ENCODE measurements at places on chromosomes 11 and 22. TPM values are rescaled to one million over a fixed set of nuclear protein-coding genes. Genes with fewer than 3 reads are reported as not detected.

DNA sequence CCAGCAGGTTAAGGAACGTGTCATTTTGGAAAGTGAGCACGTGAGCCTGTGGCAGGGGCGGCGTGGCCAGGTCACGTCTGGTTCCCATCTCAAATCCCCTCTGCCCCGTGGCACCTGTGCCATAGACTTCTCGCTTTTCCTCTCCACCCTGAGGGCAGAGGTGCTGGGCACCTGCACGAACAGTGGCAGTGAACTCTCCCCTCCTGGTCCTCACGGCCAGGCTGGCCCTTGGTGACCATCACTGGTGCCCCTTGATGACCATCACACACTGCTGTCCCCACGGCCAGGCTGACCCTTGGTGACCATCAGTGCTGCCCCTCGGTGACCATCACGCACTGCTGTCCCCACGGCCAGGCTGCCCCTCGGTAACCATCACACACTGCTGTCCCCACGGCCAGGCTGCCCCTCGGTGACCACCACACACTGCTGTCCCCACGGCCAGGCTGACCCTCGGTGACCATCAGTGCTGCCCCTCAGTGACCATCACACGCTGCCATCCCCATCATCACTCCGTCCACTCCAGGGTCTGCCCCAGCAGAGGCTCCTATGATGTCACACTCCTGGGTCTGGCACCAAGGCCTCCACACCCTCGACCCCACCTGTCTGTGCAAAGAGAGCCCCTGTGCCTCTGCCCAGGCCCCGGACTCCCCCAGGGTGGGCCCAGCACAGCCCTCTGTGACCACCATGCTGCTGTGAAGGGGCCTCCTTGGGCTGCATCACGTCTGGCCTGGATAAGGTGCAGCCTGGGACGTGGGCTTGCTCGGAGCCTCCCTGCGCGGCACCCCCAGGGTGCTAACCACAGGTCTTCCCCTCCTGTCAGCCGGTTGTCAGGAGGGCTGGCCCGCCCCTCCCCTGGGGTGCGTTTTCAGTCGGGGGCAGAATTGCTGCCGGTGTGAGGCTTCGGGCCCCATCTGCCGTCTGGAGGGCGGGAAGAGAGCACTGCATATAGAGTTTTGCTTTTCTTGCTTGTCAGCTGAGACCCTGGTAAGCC is 738.6 kb downstream of the BRD1 start:
- H3K4me1 ChIP-seq: no peaks in the 10 kb centered on the region
- H3K27ac ChIP-seq: no peak overlapping the region
- peaks cover 15% of the 10 kb centered on the region for H3K27me3 ChIP-seq
- H3K36me3 ChIP-seq: no peaks in the 10 kb centered on the region
- DNase-seq: no peak

DNA sequence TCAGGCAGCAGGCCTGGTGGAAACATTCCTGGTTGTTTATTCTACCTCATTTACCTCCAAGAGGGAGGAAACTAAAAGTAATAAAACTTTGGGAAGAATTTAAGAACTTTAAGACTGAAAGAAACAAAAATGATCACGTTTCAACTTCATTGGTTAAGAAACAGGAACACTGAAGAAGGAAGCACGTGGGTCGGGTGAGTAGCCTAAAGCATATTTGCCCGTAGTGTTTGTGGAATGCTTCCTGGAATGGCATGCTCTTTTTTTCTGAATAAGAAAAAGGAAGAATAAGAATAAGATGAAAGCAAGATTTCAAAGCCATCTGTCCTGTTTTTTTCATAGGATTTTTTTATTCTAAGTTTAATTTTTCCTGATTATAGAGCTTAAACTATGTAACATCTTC is 83.1 kb downstream of the WNT11 start:
- no peaks in the 10 kb centered on the region for H3K4me1 ChIP-seq
- no peak for DNase-seq
- H3K27ac ChIP-seq: no peak overlapping the region

- H3K4me3 ChIP-seq: peak overlapping the region; percentile 47
- no peaks in the 10 kb centered on the region for H3K27me3 ChIP-seq
- H3K27ac ChIP-seq: peak overlapping the region; percentile 92
- H3K36me3 ChIP-seq: no peaks in the 10 kb centered on the region
- peaks cover 31% of the 10 kb centered on the region for H3K4me1 ChIP-seq
Observed at GRCh38 chr11:404551-405264, 10.1 kb downstream of the SIGIRR start.

GRCh38 chr11:69296890-69297786 is 3.2 kb downstream of the MYEOV start:
- peak overlapping the region; percentile 64 for H3K4me3 ChIP-seq
- peak overlapping the region; percentile 93 for H3K27ac ChIP-seq
- H3K36me3 ChIP-seq: no peaks in the 10 kb centered on the region
- peak; percentile 64 for DNase-seq
- peaks cover 56% of the 10 kb centered on the region for H3K4me1 ChIP-seq
- no peaks in the 10 kb centered on the region for H3K27me3 ChIP-seq

- no peaks in the 10 kb centered on the region for H3K4me1 ChIP-seq
- H3K27ac ChIP-seq: no peak overlapping the region
- peaks cover 8% of the 10 kb centered on the region for H3K27me3 ChIP-seq
- no peaks in the 10 kb centered on the region for H3K36me3 ChIP-seq
Observed at GRCh38 chr11:20020198-20020597, 140.1 kb downstream of the DBX1 start.

DNA sequence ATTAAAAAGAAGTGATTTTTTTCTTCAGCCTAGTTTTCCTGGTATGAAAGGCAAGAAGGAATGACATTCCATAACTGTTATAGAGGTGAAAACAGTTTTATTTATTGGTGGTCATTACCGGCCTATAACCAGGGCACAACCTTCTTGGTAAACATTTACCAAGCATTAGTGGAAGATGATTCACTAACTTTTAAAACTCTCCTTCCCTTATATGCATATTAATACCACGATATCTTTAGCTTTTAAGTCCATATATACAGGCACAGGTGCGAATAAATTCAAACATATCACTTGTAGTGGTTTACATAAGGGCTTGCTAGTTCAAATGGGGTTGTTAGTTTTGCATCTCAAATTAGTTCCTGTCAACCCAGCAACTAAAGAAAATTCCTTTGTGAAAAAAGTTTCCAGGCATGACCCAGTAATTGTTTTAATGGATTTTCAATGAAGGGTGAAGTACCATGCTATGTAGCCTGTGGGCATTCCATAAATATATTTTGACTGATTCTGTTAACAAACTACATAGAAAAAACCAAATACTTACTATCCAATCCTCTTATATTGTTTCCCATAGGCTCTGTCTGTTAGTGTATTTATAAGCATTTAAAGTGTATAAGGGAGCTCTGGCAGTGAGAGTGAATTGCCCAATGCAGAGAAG is 30.6 kb upstream of the ROBO3 start:
- H3K27ac ChIP-seq: no peak overlapping the region
- peaks cover 37% of the 10 kb centered on the region for H3K27me3 ChIP-seq
- H3K4me3 ChIP-seq: no peak overlapping the region
- H3K36me3 ChIP-seq: no peaks in the 10 kb centered on the region

GRCh38 chr11:77353131-77353530 is 51.6 kb upstream of the GDPD4 start:
- no peak overlapping the region for H3K4me3 ChIP-seq
- DNase-seq: no peak
- H3K4me1 ChIP-seq: no peaks in the 10 kb centered on the region
- no peaks in the 10 kb centered on the region for H3K36me3 ChIP-seq

GRCh38 chr22:49161002-49161850 is 666.4 kb downstream of the BRD1 start:
- H3K4me1 ChIP-seq: no peaks in the 10 kb centered on the region
- DNase-seq: no peak
- peaks cover 35% of the 10 kb centered on the region for H3K27me3 ChIP-seq
- no peaks in the 10 kb centered on the region for H3K36me3 ChIP-seq
- H3K27ac ChIP-seq: no peak overlapping the region

DNA sequence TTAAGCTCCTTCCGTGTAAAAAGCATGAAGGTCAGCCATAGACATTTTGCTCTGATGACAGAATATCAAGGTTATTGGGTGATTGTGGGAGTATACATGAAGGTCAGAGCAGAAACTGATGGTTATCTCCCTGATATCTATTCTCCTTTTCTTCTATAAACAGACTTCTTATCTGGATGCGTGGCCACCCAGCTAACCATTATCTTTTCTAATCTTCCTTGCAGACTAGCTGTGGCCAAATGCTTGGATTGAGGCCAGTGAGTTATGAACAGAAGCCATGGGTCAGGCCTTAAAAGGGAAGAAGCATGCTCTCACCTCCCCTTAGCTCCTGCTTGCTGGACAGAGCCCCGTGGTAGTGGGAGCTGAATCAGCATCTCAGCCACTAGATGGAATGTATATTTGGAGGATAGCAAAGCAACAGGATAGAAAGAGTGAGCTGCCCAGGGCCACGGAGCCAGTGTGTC is 31.3 kb upstream of the LRRC55 start:
- H3K4me1 ChIP-seq: no peaks in the 10 kb centered on the region
- H3K4me3 ChIP-seq: no peak overlapping the region
- H3K36me3 ChIP-seq: no peaks in the 10 kb centered on the region
- DNase-seq: no peak
- H3K27me3 ChIP-seq: peaks cover 39% of the 10 kb centered on the region

DNA sequence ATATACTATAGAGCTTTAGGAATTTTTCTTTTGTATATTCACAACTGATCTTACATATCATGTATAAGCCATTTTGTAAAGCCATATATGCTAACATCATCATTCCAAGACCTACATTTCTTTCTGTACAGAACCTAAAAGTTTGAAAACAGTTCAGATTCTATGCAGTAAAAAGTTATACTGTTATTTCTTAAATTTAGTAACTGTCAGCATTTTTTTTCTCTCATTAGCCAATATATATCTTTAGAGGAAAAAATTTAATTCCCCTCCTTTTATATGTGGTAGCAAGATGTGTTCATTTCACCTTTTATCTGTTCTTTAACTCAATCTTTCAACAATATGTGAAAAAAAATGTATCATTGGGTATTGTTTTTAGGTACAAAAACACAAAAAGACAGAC is 120.4 kb upstream of the TP53AIP1 start:
- peaks cover 21% of the 10 kb centered on the region for H3K36me3 ChIP-seq
- no peaks in the 10 kb centered on the region for H3K4me1 ChIP-seq
- no peak overlapping the region for H3K27ac ChIP-seq
- DNase-seq: no peak
- no peaks in the 10 kb centered on the region for H3K27me3 ChIP-seq

- H3K4me1 ChIP-seq: peaks cover 8% of the 10 kb centered on the region
- H3K4me3 ChIP-seq: no peak overlapping the region
- DNase-seq: no peak
- peaks cover 1% of the 10 kb centered on the region for H3K27me3 ChIP-seq
Observed at GRCh38 chr11:67002297-67002913, 20.5 kb upstream of the SYT12 start.

GRCh38 chr11:100151944-100152343 is 535.1 kb upstream of the ARHGAP42 start:
- no peak overlapping the region for H3K4me3 ChIP-seq
- H3K36me3 ChIP-seq: no peaks in the 10 kb centered on the region
- H3K27ac ChIP-seq: no peak overlapping the region
- no peaks in the 10 kb centered on the region for H3K4me1 ChIP-seq

GRCh38 chr11:72833083-72833733 is 19.0 kb downstream of the ATG16L2 start:
- no peak overlapping the region for H3K4me3 ChIP-seq
- H3K27me3 ChIP-seq: no peaks in the 10 kb centered on the region
- no peak for DNase-seq
- peak overlapping the region; percentile 77 for H3K27ac ChIP-seq
- peaks cover 17% of the 10 kb centered on the region for H3K4me1 ChIP-seq

DNA sequence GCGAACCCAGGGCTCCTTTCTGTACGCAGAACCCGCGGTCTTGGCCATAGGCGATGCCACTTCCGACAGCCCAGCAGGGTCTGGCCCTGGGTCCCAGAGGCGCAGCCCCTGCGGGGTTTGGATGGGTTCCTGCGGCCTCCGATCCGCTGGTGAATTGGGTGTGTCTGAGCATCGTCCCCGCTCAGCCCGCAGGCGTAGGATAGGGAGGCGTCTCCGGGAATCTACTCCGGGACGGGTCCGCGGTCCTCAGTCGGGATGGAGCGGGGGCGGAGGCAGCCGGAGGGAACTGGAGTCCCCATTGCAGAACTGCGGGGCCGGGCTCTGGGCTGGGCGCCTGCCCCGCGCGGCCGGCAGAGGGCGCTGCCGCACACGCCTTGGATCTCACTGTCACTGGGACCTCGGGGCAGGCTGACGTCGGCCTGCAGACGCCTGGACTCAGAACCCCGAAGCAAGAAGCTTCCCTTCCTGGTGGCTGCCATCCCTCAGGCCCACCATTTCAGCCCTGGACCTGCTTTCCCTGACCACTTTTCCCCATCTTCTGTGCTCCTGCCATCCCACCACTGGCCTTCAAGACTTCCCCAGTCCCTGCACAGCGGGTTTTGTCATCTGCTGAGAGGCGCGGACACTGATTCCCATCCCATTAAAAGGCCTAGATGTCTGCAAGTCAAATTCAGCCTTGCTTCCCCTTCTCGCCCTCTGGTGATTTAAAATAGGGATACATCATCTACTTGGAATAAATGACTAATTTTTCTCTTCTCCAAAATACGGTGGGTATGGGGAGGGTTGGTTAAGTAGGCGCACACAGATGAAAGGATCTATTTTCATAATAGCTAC is 38.3 kb upstream of the CREB3L1 start:
- DNase-seq: peak; percentile 63
- no peak overlapping the region for H3K27ac ChIP-seq
- H3K4me1 ChIP-seq: peaks cover 33% of the 10 kb centered on the region
- H3K4me3 ChIP-seq: peak overlapping the region; percentile 79

DNA sequence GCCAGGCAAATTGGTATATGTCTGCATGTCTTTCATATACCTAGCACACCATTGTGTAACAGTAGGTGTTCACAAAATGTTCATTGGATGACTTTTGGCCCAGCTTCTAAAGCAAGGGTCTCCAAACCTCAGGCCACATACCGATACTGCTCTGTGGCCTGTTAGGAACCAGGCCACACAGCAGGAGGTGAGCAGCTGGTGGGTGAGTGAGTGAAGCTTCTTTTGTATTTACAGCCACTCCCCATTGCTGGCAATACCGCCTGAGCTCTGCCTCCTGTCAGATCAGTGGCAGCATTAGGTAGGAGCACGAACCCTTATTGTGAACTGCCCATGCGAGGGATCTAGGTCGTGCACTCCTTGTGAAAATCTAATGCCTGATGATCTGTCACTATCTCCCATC is 836.6 kb downstream of the NTM start:
- no peak overlapping the region for H3K27ac ChIP-seq
- no peaks in the 10 kb centered on the region for H3K27me3 ChIP-seq
- DNase-seq: no peak
- no peak overlapping the region for H3K4me3 ChIP-seq
- H3K36me3 ChIP-seq: no peaks in the 10 kb centered on the region
- no peaks in the 10 kb centered on the region for H3K4me1 ChIP-seq

DNA sequence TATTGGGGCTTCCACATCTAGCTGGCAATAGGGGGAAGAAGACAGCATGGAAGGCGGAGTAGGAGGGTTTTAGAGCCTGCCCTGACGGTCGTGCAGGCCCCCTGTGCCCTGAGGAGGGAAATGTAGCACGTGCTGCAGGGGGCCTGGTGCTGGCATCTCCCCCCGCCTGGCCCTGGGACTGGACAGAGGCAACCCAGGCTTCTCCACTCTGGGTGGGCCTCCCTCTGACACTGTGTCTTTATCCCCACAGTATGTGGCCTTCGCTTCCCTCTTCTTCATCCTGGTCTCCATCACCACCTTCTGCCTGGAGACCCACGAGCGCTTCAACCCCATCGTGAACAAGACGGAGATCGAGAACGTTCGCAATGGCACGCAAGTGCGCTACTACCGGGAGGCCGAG is 36.8 kb downstream of the KCNC1 start:
- no peaks in the 10 kb centered on the region for H3K27me3 ChIP-seq
- DNase-seq: no peak
- no peaks in the 10 kb centered on the region for H3K4me1 ChIP-seq
- no peak overlapping the region for H3K4me3 ChIP-seq

SLC37A2 gene
- total RNA-seq: 1.2 TPM

EXPH5 gene
- 8.6 TPM for total RNA-seq

PHOX2A gene
- total RNA-seq: not detected

TCN2 gene
- total RNA-seq: not detected

DKK3 gene
- total RNA-seq: 8.6 TPM
